K562 (cell line): ENCODE measurements at places on chromosomes 12 and 14.

DNA sequence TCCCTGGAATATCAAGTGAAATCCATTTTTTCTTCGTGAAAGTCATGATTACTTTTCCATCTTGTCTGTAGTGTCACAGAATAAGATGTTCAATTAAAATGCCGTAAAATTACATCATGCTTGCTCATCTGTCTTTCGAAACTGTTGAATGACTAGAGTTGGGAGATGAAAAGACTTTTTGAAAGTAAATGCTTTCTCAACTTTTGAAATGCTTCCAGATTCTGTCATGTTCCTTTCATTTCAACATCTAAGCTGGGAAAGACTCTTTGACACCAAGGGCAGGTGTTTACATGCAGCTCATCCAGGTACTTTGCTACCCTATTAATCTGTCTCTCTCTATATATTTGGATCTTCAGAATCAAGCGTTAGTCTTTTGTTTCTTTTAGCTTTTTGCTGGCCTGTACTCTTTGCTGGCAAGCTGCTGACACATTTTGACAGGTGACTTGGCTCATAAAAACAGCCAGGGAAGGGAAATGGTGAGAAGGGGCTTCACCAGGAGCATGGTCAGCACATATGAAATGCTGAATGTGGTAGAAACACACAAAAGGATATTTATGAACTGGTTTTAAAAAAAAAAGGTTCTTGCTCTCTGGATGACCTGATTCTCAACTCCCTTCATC lies 77.0 kb upstream of the METAP2 start:
- H3K27ac ChIP-seq: no peak overlapping the region
- no peak overlapping the region for H3K4me3 ChIP-seq
- no peaks in the 10 kb centered on the region for H3K4me1 ChIP-seq
- peaks cover 18% of the 10 kb centered on the region for H3K27me3 ChIP-seq

- peak; percentile 72 for DNase-seq
- no peaks in the 10 kb centered on the region for H3K27me3 ChIP-seq
- H3K4me3 ChIP-seq: peak overlapping the region; percentile 93
- H3K4me1 ChIP-seq: peaks cover 35% of the 10 kb centered on the region
- H3K27ac ChIP-seq: peak overlapping the region; percentile 84
These were observed 2.2 kb downstream of the RCOR1 start for GRCh38 chr14:102594514-102595175.

DNA sequence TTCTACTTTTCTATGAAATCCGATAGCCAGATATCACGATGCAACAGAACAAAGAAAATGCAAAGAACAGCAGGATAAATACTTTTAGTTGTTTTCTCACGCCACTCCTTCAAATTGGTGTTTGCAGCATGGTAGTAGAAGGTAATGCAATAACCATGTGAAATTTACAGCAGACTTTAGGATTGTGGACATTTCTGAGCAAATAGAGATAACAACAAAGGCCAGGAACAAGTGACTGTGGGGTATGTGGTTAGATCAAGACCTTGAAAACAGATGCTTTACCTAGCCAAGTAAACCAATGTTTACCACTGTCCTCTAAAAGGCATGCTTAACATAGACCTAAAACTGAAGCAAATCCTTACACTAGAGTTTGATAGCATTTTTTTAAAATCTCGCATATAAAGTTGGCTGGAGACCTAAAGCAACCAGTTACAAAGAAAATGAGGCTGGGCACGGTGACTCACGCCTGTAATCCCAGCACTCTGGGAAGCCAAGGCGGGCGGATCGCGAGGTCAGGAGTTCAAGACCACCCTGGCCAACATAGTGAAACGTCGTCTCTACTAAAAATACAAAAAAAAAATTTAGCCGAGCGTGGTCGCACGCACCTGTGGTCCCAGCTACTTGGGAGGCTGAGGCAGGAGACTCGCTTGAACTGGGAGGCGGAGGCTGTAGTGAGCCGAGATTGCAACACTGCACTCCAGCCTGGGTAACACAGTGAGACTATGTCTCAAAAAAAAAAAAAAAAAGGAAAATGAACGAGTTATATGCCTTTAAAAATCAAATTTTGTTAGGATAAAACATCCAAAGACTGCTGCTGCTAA lies 123.2 kb upstream of the FOXN3 start:
- no peak for DNase-seq
- no peak overlapping the region for H3K4me3 ChIP-seq
- no peaks in the 10 kb centered on the region for H3K4me1 ChIP-seq
- no peaks in the 10 kb centered on the region for H3K36me3 ChIP-seq
- H3K27ac ChIP-seq: no peak overlapping the region

DNA sequence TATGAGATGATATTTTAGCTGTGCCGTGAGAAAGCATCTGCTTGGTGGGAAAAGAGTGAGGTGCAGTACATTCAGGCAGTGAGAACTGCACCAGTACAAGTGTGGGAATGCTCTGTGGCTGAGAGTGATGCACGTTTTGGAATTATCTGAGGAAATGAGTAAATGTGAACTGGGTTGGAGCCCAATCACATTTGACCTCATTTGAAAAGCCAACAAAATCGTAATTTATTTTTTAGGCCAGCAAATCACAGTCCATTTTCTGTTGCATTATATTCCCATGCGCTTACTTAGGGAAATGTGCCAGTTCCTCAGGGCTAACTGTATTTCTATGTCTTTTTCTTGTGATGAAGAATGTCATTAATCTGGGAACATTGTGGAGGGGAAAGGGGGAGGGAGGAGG lies 77.3 kb downstream of the SNAPC1 start:
- H3K4me1 ChIP-seq: no peaks in the 10 kb centered on the region
- no peak overlapping the region for H3K27ac ChIP-seq
- no peak overlapping the region for H3K4me3 ChIP-seq

- H3K36me3 ChIP-seq: no peaks in the 10 kb centered on the region; the same call in 2 of the 3 replicates
- H3K27ac ChIP-seq: no peak overlapping the region
- H3K4me1 ChIP-seq: no peaks in the 10 kb centered on the region
- no peak overlapping the region for H3K4me3 ChIP-seq
These were observed 74.3 kb downstream of the PLEKHA5 start for GRCh38 chr12:19203539-19204506.

- peaks cover 19% of the 10 kb centered on the region for H3K27me3 ChIP-seq
- no peaks in the 10 kb centered on the region for H3K4me1 ChIP-seq
- no peaks in the 10 kb centered on the region for H3K36me3 ChIP-seq
- no peak for DNase-seq
These were observed 187.4 kb upstream of the PRMT8 start for GRCh38 chr12:3303410-3304136.

GRCh38 chr12:69062621-69063237 lies 129.8 kb upstream of the CPM start:
- no peaks in the 10 kb centered on the region; the same call in 2 of the 3 replicates for H3K4me1 ChIP-seq
- DNase-seq: no peak
- peaks cover 4% of the 10 kb centered on the region; the same call in 1 of the 3 replicates for H3K27me3 ChIP-seq

GRCh38 chr14:49879646-49880204 lies 13.2 kb upstream of the ARF6 start:
- peak; percentile 65 for DNase-seq
- H3K36me3 ChIP-seq: no peaks in the 10 kb centered on the region
- no peaks in the 10 kb centered on the region for H3K27me3 ChIP-seq

- H3K27me3 ChIP-seq: peaks cover 2% of the 10 kb centered on the region
- H3K27ac ChIP-seq: no peak overlapping the region
- H3K4me1 ChIP-seq: peaks cover 4% of the 10 kb centered on the region; the same call in 1 of the 2 replicates
- H3K36me3 ChIP-seq: no peaks in the 10 kb centered on the region
These were observed 9.3 kb upstream of the C12orf43 start for GRCh38 chr12:121025442-121026226.

DNA sequence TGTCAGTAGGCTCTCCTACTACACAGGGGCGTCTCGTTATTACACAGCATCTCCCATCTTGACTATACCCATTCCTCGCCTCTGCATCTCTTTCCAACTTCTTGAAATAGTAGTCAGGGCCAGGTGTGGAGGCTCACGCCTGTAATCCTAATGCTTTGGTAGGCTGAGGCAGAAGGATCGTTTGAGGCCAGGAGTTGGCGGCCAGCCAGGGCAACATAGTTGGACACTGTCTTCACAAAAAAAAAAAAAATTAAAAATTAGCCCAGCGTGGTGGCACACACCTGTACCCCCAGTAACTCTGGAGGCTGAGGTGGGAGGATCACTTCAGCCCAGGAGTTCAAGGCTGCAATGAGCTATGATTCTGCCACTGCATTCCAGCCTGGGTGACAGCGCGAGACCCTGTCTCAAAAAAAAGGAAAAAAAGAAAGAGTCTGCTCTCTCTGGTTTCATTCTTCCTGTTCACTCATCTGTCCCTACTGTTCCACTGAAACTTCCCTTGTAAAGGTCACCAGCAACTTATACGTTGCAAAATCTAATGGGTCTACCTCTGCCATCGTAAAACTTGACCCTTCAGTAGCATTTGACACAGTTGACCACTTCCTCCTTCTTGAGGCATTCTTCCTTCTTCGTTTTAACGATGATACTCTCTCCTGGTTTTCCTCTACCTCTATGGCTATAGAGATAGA lies 41.0 kb upstream of the PTGR2 start:
- H3K27ac ChIP-seq: no peak overlapping the region
- no peaks in the 10 kb centered on the region for H3K27me3 ChIP-seq
- DNase-seq: no peak
- H3K4me3 ChIP-seq: no peak overlapping the region
- no peaks in the 10 kb centered on the region for H3K36me3 ChIP-seq
- 0 out of 3 replicates have a peak, but pooled peaks cover 4% of the 10 kb centered on the region for H3K4me1 ChIP-seq

DNA sequence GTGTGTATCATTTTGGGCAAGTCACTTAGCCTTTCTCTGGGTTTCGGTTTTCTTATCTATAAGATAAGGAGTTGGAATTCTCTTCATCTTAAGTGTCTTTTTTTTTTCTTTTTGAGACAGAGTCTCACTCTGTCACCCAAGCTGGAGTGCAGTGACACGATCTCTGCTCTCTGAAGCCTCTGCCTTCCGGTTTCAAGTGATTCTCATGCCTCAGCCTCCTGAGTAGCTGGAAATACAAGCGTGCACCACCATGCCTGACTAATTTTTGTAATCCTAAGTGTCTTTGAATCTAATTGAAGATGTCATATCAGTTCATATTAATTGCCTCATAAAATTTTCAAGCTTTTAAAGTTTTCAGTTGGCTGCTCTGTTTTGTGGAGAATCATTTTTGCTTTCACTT lies 4.0 kb downstream of the SRGAP1 start:
- no peaks in the 10 kb centered on the region for H3K36me3 ChIP-seq
- H3K27me3 ChIP-seq: peaks cover 25% of the 10 kb centered on the region
- no peak for DNase-seq
- no peak overlapping the region for H3K27ac ChIP-seq
- H3K4me1 ChIP-seq: peaks cover 6% of the 10 kb centered on the region; the same call in 2 of the 3 replicates

- no peak for DNase-seq
- H3K27me3 ChIP-seq: no peaks in the 10 kb centered on the region
- H3K4me3 ChIP-seq: no peak overlapping the region
- H3K27ac ChIP-seq: no peak overlapping the region
- no peaks in the 10 kb centered on the region for H3K4me1 ChIP-seq
These were observed 22.4 kb upstream of the KCNK13 start for GRCh38 chr14:90039253-90040010.

GRCh38 chr12:123267335-123267920 lies 4.2 kb downstream of the CDK2AP1 start:
- DNase-seq: no peak
- H3K36me3 ChIP-seq: peaks cover 34% of the 10 kb centered on the region; the same call in 2 of the 3 replicates
- 0 out of 3 replicates have a peak, but pooled peaks cover 6% of the 10 kb centered on the region for H3K4me1 ChIP-seq
- H3K27me3 ChIP-seq: no peaks in the 10 kb centered on the region
- no peak overlapping the region for H3K27ac ChIP-seq
- H3K4me3 ChIP-seq: no peak overlapping the region

DNA sequence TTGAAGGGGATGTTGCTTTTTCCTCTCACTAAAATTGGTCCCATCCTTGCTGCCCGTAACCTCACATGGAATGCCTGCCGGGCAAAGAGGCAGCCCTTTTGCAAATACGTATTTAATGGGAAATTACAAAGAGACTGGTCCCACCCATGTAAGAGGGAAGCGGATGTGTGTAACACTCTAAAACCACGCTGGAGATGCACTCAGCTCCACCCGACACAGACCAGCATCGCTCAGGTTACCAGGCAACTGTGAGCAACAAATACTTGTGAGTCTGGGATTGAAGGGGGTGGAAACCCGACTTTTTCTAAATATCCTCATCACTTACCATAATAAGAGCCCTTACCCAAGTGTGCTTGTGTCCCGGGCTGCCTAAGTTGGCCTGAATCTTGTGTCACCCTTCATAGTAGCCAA lies 47.7 kb downstream of the ELK3 start:
- H3K36me3 ChIP-seq: no peaks in the 10 kb centered on the region
- no peak overlapping the region for H3K4me3 ChIP-seq
- peaks cover 11% of the 10 kb centered on the region for H3K4me1 ChIP-seq
- H3K27me3 ChIP-seq: no peaks in the 10 kb centered on the region

DNA sequence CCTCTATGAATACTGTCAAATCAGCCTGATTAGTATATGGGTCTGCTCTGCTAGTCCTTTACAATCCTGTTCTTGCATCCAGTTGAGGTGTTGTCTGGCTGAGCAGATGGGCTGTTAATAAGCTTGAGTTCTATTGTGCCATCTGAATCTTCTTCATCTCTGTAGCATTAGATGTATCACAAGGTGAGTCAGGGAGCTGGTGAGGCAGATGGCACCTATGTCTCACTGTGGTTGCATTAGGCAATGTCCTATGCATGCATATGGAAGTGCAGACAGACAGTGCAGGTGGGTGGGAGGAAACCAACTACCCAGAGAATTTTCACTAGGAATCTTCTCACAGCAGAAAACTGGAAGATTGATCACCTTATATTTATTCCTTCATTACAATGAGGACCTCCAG lies 165.7 kb upstream of the STXBP6 start:
- H3K27me3 ChIP-seq: no peaks in the 10 kb centered on the region
- H3K36me3 ChIP-seq: no peaks in the 10 kb centered on the region
- H3K4me1 ChIP-seq: no peaks in the 10 kb centered on the region
- no peak for DNase-seq

DNA sequence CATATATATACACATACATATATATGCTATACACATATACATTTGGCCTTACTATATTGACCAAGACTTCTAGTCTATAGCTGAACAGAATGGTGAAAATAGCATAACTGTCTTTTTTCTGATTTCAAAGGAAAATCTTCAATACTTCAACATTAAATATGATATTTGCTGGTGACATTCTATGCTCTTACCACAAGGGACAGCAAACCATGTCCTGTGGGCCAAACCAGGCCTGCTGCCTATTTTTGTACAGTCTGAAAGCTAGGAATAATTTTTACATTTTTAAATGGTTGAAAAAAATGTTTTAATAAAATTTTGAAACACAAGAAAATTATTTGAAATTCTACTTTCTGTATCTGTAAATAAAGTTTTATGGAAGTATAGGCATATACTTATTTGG lies 63.6 kb downstream of the EML5 start:
- no peak overlapping the region for H3K27ac ChIP-seq
- DNase-seq: peak; percentile 3
- no peaks in the 10 kb centered on the region for H3K4me1 ChIP-seq
- H3K4me3 ChIP-seq: no peak overlapping the region
- no peaks in the 10 kb centered on the region for H3K27me3 ChIP-seq

DNA sequence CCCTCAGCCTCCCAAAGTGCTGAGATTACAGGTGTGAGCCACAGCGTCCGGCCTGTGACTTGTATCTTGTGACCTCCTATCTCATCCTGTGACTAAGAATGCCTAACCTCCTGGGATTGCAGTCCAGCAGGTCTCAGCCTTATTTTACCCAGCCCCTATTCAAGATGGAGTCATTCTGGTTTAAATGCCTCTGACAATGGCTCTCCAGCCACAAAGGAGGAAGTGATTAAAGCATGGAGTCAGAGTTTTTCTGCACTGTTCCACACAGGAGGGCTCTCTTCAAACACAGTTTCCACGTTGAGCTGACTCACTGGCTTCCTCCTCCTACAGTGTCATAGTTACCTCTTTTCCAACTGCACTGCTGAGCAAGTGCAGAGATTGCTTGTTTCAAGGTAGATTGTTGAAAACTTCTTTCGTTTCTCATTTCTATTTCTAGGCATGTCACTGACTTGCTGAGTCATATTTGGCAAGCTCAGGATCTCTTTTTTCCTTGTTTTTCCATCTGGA lies 383.8 kb downstream of the PCNX1 start:
- H3K36me3 ChIP-seq: no peaks in the 10 kb centered on the region
- no peaks in the 10 kb centered on the region for H3K27me3 ChIP-seq
- no peak overlapping the region for H3K4me3 ChIP-seq
- no peak for DNase-seq
- H3K4me1 ChIP-seq: no peaks in the 10 kb centered on the region
- no peak overlapping the region for H3K27ac ChIP-seq
